ENCODE measurements at places on chromosomes 7 and 10. TPM values are rescaled to one million over a fixed set of nuclear protein-coding genes. Genes with fewer than 3 reads are reported as not detected.
A peak's percentile ranks its signal among the peaks of the same experiment; 100 is the strongest.

Gene SEMA3E
- total RNA-seq: 5.1 TPM

Gene INMT
- 70.1 TPM for total RNA-seq

Gene SFTPD
- total RNA-seq: 1.6 TPM

DNA sequence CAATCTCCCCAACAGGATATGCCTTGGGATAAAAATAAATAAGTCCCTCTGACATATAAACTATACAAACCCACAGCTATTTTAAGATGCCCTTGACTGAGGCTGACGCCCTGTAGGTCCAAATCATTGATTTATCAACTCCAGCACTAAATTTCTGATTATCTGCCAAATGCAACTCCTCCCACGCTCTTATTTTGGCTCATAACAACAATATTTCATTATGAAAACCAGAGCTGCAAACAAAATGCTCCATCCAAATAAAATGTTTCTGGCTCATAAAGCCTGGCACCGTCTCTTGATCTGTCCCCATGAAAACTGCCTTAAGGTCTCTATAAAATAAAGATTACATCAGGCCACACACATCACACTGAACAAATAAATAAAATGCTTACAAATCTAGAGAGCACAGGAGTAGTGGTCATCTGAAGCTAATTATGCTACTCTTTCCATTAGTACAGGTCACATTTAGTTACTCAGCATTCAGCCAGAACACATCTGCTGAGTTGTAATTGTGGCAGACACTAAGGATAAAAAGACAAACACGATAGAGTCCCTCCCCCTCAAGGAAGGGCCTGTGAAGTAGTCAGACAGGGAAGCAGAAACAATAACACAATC, 28.8 kb downstream of the CACUL1 start:
- no peak for DNase-seq

DNA sequence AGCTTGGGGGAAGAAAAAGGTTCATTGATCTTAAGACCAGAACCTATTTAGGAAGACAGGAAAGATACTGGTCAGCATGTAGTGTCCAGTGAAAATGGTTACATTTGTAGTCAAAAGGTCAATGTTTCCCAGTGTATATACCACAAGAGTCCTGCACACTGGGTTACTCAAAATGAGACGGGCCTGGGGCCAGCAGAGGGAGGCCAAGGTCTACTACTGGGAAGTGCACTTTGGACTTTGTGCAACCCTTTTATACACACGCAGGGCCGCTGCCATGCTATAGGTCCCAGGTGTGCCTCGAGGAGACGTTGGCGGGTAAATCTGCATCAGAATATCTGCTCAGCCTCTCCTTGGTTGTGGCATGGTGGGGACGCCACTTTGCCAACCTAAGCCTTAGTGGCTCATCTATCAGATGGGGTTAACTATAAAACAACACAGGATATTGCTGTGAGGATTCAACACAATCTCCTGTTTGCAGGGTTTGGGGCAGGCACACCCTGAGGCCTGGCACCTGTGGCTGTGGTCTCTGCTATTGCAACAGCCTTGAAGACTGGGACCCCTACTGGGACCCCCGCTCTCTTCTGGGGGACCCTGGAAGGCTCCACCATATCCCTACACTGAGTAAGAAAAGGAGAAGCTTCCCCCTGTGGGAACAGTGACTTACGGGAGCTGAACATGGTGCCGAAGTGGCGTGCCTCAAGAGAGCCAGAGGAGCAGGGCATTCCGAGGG, 19.7 kb downstream of the CLRN3 start:
- no peak for DNase-seq

DNA sequence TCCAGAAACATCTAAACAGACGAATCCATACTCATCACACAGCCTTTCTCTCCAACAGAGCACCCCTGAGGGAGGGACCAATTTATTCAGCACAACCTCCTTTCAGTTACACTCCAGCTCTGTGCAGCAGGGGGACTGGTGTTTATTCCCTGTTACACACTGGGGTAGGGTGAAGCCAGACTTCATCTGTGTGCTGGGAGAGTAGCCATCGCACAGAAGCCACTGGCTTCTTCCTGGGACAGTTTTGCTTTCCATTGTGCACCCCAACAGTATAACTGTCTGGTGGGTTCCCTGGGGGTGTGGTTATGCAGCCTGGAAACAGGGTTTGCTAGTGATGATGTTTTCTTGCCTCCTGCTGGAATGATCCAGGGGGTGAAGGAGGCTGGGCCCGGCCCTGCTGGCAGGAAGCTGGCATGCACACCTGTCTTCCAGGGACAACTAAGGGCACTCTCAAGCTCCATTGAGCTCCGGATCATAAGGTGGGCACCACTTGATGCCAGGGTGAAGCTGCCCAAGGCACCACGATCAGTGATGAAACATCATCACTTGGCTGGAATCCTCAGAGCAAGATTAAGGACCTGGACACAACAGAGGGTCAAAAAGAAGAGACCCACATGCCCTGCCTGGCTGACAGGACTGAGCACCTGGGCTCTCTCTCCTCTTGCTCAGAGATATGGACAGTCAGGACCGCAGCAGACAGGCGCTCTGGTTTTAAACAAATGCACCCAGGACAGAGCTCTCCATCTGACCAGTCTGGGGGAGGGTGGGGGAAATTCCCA, 293.2 kb downstream of the GRID1 start:
- peak; percentile 57 for DNase-seq

- no peak for DNase-seq
Observed at GRCh38 chr10:33937036-33937730, 602.7 kb upstream of the NRP1 start.

- DNase-seq: no peak
Observed at GRCh38 chr10:62171791-62172190, 96.9 kb downstream of the RTKN2 start.

GRCh38 chr10:50992356-50992901, 81.9 kb upstream of the PRKG1 start:
- no peak for DNase-seq

DNA sequence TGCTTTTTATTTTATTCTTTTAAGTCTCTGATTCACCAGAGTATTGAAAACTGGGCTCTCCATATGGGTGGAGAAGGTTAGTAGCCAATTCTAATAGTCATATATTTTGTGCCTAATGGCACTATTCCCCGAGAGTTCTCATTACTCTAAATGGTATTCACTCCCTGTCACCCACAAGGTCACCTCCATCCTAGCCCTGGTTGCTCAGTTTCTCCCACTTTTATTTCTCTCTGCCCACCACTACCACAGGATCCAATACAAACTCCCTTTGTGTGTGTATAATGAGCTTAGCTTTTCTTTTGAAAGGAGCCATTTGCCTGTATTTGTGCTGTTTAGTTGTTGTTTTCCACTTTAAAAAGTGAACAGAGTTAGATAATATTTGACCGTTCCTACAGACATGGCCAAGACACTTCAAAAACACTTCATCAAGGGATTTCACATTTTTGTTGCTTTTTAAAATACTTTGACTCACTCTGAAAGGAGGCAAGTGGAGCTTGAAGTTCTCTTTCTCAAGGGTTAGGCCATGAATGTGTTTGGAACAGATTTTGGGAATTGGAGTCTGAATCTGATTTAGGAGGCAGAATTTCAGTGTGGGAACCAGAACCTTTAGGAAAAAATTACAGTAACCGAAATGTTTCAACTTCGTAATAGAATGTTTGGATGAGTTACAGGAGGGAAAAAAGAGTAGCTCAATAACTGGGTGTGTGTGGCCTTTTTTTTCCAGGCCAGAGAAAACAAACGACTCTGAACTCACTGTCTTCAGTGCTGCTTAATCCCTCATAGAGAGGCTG, 321.3 kb downstream of the BICC1 start:
- DNase-seq: no peak

- DNase-seq: no peak
Observed at GRCh38 chr10:10804061-10804460, 213.6 kb upstream of the CELF2 start.

DNA sequence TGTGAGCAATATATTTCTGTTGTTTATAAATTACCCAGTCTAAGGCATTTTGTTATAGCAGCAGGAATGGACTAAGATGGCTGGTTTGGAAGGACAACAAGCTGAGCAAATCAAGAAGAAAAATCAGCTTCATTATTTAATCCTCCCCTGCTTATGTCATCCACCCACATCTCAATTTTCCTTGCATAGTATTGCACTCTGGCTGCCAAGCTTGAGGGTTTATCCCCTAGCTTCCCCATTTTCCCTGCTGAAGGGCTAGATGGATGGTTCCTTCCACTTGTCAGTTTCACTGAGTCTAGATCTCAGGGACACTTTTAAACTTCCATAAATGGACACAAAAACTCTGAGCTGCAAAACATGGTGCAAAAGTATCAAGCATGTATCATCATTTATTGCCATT, 75.2 kb upstream of the LAMB4 start:
- no peak for DNase-seq
